ENCODE measurements at places on chromosomes 1 and 21.

- no peak for DNase-seq
Measured at GRCh38 chr1:33228935-33229487, 27.3 kb upstream of the ZNF362 start.

- DNase-seq: no peak
Measured at GRCh38 chr1:48084826-48085225, 87.6 kb upstream of the TRABD2B start.

- no peak for DNase-seq
Measured at GRCh38 chr1:206100226-206100815, 16.9 kb downstream of the AVPR1B start.

DNA sequence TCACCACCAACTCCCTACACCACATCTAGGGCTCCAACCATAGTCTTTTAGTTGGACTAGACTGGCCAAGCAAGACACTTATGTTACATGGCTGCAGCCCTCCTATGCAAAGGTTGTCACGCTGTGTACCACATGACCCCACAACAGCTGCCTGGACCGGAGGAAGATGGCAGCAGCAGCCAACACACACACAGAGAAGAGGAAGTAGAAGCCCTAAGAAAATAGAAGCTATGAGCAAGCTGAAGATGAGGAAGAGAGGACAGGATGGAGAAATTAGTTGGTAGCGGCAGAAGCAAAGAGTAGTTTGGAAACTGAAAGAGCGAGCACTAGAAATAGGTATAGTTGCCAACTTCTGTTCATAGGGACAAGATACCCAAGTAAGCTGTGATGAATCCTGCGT is 60.8 kb upstream of the RALGPS2 start:
- DNase-seq: no peak

- DNase-seq: no peak
Measured at GRCh38 chr1:30083800-30084464, 639.5 kb downstream of the MATN1 start.

DNA sequence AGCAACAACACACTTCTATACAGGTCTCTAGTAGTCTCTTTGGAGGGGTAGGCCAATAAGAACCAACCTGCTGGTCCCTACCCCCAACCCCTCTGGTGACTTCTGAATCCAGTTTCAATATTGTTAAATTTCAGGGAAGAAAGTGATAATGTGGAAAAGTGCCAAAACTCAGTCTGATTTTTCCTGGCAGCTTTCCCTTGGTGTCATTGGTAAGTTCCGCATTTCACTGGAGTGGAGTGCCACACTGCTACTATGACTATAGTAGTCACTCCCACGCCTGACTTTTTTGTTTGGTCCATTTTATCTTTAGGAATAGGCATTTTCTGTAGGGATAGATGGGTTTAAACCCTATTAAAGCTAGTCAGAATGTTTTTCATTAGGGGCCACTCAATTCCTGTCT is 5.7 kb upstream of the ARID1A start:
- no peak for DNase-seq

DNA sequence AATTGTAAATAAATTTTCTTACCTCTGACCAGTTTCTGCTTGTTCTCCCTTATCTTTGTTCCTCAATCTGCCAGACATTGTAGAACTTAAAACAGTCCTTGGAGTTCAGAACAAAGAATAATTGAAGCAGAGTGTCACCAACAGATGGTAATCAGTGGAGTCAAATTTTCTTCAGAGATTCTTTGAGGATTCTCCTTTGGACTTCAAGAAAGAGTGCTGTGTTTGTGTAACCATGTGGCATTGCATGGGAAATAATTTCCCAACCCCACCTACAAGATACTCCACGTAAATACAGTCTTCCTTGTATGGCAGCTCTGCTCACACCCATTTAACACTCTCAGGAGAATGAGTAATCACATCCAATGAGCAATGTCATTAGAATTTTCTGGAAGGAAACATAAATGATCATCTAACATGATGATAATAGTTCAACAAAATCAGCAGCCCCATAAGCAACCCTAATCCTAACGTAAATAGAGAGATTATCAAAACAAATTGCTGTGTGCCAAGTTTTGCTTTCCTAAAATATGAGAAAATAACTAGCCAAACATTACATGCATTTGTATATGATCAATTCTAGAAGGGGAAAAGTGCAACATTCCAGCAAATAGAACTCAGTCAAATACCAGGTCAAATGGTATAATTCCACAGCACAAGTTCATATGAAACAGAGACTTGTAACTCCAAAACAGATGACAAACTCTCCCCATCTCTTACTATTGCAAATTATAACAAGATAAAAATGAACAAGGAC is 6.9 kb upstream of the DENND1B start:
- DNase-seq: no peak

GRCh38 chr21:43273708-43274021 is 104.9 kb downstream of the CRYAA start:
- no peak for DNase-seq

GRCh38 chr1:21383785-21384401 is 56.0 kb upstream of the NBPF3 start:
- DNase-seq: no peak

DNA sequence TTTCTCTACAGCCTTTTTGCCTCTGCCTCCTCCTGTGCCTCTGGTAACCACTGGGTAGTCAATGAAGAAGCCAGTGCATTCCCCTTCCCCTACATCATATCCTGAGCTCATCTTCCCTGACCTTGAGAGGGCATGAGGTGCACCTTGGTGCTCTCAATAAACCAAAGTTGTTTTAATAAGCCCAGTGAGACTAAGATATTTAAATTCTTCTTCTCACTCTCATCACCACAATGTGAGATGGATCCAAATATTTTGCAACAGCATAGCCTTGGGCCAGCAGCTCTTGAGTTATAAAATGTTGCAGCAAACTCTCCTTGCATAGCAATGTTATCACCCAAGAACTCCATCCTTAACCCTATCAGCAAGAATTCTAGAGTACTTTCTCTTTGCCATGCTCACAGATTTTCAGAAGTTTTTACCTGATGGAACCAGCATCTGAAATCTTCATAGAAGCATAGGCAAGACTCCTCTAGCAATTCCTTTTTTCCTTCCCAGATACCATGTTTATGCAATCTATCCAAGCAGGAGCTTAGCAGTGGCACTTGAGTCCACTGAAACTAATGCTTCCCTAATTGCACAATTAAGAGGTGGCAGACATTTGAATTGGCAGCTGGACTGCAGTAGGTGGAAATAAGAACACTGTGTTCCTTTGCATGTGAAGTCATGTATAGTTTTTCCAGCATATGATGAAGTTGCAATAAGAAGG is 36.8 kb downstream of the CDC7 start:
- DNase-seq: no peak

- no peak for DNase-seq
Measured at GRCh38 chr1:66210635-66211244, 323.2 kb upstream of the SGIP1 start.

- no peak for DNase-seq
Measured at GRCh38 chr1:118333601-118334210, 148.7 kb upstream of the SPAG17 start.

DNA sequence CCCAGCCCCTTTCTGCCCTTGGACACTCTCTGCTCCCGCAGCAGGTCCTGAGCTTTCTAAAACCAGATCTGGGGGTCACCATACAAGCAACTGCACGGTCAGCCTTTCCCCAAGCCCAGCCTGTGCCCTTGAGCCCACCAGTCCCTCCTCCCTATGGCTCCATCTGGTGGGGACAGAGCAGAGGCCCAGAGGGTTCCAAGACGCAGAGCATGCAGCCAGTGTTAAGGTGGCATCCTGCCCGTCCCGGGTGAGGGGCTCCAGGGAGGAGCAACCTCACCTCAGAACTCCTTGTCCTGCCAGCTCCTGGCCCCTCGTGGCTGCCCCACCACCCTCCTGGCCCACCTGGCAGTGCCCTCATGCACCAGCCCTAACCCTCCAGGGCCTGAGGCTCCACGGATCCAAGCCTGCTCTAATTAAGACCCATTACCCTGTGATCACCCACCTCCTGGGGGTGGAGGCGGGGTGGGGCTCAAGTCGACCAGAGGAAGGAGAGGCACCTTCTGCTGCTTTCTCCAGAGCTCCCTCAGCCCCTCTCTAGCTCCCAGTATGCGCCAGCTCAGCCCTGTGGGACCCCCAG is 8.5 kb downstream of the CHD5 start:
- DNase-seq: no peak

DNA sequence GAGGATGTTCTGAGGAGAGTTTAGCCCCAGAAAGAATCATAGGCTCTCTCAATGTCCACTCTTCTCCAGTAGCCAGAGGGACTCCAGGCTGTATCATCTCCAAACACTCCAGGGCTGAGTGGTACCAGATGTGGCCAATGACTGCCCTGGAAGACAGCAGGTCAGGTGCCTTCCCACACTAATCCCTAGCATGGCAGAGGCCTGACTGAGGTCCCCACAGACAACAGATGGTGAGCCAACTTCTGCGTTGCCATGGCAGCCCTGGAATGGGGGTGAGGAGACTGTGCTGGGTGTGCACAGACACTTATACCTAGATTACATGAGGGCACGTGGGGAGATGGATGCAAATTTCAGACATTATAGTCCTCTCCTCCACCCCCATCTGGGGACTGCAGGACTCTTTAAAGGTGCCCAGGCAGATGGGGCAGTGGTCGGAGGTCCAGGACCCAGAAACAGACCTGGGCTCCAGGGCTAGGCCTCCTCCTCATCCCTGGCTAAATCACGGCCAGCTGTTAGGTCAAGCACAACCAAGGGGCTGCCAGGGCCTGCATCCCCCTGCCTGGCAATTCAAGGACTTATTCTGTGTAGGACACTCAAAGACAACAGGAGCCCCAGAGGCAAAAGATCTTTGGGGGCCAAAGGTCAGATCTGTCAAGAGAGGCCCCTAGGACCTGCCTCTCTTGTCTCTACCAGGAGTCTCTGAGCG is 42.9 kb downstream of the CAMK2N1 start:
- DNase-seq: no peak

GRCh38 chr1:25780318-25781129 is 19.5 kb upstream of the SELENON start:
- no peak for DNase-seq

DNA sequence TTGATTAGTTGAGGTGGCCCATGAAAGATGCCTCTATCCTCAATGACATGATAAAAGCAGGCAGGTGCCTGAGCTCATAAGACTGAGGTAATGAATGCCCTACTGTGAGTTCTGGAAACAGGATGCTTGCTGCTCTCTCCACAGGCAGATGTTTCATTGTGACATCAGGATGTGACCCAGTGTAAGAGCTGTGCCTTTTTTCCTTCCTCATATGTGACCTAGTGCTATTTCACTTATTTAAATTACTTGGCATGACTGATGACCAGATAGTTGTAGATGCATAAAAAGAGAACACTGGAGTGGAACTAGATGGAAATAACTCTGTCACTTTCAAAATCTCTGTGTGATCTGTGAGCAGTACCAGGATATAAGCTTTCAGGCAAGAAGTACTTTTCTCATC is 31.9 kb downstream of the KIF14 start:
- no peak for DNase-seq

- no peak for DNase-seq
Measured at GRCh38 chr1:208179961-208180409, 64.2 kb downstream of the PLXNA2 start.

GRCh38 chr21:42429856-42430255 is 26.2 kb downstream of the UBASH3A start:
- DNase-seq: no peak

DNA sequence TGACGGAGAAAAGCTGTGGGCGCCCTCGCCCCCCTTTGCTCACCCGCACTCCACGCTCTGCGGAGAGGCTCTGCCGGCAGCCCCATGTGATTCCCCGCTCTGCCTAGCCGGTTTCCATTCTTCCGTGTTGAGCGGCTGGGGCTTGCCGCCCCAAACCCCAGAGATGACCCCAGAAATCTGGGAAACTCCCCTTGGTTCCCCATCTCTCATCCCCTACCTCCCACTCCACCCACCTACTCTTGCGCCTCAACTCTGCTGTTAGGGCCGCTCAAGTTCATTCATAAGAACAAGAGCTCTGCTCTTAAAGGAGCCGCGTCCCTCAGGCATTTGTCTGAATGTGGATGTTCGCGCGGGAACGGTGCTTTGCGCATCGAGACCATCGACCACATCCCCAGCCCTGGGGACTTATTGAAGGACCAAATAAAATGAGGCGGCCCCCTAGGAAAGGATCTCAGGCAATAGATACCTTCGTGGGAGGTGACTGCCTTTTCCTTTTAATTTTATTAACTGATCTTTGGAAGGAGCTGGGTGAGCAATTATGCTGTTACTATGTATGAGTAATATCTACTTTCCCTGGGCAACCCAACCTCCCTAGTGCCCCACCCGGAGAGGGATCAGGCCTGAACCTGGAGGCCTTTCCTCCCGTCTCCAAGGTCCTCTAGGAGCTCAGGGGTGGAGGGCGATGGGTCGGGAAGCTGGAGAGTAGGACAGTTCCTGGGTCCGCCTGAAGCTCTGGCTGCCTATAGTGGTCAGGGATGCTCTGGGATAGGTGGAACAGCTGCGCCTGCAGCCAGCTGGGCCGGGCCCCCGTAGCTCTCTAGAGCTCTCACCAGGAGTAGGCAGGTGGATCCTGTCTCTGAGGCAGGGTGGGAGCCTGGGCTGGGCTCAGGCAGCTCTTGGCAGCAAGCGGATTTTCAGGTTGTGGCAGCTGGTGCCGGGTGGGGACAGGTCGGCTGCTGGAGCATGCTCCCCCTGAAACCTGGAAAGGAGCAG is 898 bp downstream of the MFSD2A start:
- peak; percentile 9 for DNase-seq

DNA sequence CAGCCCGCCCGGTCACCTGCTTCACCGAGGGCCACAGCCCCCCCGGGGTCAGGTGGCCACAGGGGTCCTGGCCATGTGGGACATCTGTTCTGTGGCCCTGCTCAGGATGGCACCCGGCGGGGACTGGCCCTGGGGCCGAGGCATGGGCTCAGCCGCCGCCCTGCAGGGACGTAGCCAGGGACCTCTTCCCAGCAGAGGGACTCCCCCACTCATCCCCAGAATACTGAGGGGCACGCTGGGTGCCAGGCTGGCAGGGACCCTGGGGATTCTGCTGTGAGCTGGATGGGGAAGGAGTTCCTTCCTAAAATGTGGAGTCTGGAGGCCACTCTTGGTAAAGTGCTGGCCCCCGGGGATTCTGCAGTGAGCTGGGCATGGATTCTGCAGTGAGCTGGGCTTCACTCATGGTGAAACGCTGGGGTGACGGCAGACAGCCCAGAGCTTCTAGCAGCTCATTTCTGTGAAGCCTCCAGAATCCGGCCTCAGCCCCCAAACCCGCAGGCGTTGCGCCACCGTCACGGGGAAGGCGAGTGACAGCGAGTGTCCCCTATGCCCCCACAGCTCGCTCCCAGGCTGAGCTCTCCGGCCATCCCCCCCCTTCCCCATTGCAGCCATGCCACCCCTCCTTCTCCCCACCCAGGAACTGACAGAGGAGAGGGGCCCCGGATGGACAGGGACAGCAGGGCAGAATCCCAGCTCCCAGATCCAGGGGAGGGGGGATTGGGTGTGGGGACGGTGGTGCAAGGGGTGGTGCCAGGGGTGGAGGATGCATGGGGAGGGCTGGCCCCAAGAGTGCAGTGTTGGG is 1.4 kb downstream of the ITGB2 start:
- no peak for DNase-seq

- no peak for DNase-seq
Measured at GRCh38 chr1:114314098-114314497, 160.4 kb upstream of the SYT6 start.

DNA sequence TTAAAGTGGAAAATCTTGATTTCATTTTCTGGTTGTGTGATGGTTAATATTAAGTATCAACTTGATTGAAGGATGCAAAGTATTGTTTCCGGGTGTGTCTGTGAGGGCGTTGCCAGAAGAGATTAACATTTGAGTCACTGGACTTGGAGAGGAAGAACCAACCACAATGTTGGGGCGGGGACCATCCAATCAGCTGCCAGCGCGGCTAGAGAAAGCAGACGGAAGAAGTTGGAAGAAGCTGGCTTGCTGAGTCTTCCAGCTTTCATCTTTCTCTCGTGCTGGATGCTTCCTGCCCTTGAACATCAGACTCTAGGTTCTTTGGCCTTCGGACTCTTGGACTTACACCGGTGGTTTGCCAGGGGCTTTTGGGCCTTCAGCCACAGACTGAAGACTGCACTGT is 832.6 kb upstream of the TMPRSS15 start:
- DNase-seq: no peak

Measured in activated naive CD4-positive, alpha-beta T cell (primary cell).